Left colon (tissue), 2 donors: ENCODE measurements at places on chromosomes 4 and X.
A peak's percentile ranks its signal among the peaks of the same experiment; 100 is the strongest.

GRCh38 chr4:80073473-80074008 lies 512 bp upstream of the ANTXR2 start:
- DNase-seq: no peak

GRCh38 chrX:108438110-108438623 lies at the start of gene COL4A6:
Gene COL4A6, minus strand, starts transcription at chrX:108438422. Its CDS starts 226 bp downstream, at chrX:108438196.
- DNase-seq: no peak

DNA sequence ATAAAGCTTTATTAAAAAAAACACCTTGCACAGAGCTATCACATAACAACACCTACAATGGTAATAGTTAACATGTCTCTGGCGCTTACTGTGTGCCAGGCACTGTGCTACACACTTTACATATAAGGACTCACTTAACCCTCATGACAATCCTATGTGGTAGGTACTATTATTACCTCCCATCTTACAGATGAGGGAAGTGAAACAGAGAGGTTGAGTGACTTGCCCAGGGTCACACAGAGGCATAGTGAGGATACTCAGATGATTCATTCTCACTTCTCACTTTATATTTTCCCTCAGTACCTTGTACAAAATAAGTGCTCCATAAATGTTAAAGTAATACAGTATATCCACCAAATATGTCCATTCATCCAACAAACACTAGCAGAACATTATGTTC lies 43.4 kb upstream of the IQSEC2 start:
- no peak for DNase-seq

- DNase-seq: no peak
These were observed 962.5 kb downstream of the ADGRL3 start for GRCh38 chr4:62162606-62163005.

DNA sequence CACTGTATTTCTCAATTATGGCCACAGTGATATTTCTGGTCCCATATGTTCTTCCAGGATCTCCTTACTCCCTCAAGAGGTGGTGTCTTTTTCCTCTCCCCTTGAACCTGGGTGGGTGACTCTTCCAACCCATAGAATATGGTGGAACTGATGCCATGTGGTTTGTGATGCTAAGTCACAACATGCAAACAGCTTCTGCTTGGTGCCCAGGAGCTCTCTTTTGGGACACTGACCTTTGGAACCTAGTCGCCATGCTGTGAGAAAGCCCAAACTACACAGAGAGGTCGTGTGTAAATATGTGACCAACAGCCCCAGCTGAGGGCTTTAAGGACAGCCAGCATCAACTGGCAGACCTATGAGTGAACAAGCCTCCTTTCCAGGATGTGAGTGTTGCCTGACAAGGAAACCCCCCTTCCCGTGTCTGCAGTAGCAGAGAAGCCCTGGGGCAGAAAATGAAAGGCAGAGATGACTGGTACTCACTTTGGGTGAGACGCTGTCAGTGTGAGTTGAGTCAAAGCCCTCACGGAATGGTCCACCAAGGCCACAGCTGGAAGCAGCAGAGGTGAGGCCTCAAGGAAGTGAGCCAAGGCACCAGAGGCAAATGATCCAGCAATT lies 223.4 kb downstream of the BCOR start:
- no peak for DNase-seq

DNA sequence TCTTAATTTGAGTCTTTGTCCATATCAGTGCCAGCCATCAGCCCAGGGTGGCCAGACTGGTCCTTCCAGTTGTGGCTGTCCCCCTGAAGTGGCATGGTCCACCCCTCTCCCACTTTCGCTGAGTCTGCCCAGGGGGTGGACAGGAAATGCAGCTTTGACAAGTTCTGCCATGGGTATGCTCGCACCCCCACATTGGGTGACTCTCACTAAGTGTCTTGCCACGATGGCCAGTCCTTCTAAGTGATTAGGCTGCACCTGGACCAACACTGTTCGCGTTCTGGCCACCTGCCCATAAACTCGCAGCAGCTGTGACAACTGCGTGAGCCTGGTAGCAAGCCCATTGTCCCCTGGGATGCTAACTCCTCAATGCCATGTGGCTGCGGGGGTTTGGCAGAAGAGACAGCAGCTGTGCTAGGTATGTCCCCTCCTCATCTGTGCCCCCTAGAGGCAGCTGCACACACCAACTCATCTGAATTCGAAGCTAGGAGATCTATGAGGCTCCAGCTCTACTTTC lies 10.0 kb upstream of the LNX1 start:
- DNase-seq: peak; percentile 34

DNA sequence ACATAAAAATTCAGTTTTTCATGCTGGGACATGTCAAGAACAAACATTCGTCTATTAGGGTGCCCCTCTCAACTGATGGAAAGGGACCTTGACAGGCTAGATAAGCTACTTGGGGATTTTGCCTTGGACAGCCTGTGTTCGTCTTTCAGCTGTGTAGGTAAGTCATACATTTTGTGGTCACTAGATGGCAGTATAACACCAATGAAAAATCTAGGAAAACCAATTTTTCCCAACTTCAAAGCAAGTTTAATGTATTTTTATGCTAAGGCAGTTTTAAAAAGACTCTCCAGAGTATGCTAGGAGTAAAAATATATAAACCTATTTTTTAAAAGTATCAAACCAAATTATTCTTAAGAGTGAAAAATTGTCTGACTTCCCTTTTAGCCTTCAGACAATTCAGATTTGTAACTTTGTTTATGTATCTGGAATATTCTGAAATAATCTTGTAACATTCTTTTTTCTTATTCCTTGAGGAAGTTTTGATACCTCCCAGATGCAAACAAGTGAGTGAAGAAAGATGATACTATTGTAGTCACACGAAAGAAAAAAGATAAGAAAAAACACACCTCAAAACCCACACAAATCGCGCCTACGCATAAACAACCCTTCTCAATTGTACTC lies 158.3 kb downstream of the CPE start:
- DNase-seq: no peak

DNA sequence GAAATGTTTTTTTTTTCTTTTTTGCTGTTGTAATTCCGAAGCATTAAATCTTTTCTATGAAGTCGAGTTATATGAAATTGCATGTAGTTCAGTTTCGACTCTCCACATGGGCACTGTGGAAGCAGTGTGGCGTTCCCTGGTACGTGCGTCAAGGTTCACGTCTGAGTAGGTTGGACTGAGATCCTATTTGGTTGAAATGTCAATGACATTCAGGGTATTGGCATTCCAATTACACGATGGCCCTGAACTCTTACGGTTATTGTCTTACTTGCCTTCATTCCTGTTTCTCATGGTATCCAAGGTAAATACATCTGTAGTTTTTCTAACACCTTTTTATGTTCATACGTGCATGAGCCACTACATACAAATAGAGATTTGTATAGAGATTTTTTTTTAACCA lies 128.8 kb downstream of the SORBS2 start:
- DNase-seq: no peak

- no peak for DNase-seq
These were observed 17.6 kb upstream of the PRDM8 start for GRCh38 chr4:80179637-80180161.

GRCh38 chr4:680928-681645 lies 6.7 kb downstream of the MYL5 start:
- DNase-seq: peak; percentile 74

DNA sequence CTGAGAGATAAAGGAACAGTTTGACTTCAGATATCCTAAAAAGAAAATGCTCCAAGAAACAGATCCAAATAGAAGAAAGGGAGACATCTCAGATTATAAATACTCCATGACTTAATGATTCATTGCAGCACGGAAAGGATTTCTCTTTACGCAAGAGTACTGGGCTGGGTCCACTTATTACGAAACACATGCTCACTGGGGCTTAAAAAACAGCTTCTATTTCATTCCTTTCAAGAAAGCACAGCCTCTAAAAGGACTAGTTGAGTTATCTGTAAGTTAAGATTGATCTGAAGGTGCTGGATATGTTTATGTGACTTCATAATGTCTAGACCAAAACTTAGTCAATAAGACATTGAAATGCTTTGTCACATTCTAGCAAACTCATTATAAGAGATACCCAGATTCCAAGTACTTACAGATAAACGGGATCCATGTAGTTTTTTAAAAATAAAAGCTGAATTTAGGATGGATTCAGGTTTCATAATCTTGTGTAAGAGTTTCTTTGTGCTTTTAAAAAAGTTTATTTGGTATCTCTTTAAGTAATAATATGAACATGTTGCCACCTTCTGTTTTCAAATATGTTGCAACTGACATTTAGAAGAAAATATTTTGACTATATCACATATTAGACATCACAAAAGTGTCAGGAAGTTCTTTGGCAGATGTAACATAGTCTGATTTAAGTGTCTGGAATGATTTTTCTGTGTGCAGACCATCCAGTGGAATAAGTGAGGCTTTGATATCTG lies 109.5 kb upstream of the MYOZ2 start:
- DNase-seq: no peak

GRCh38 chrX:24148535-24149350 lies 786 bp upstream of the ZFX start:
- DNase-seq: no peak

GRCh38 chr4:59960143-59960542 lies 1240.0 kb upstream of the ADGRL3 start:
- DNase-seq: no peak

- peak; percentile 9 for DNase-seq
These were observed 72.0 kb downstream of the FRMPD4 start for GRCh38 chrX:12210196-12210815.

GRCh38 chrX:107565015-107565414 lies 63.3 kb upstream of the PRPS1 start:
- no peak for DNase-seq

- no peak for DNase-seq
These were observed 145.4 kb upstream of the PLAC1 start for GRCh38 chrX:134803551-134804183.
